Smooth muscle cell of the brain vasculature (primary cell): ENCODE measurements at places on chromosomes 16 and 17.

DNA sequence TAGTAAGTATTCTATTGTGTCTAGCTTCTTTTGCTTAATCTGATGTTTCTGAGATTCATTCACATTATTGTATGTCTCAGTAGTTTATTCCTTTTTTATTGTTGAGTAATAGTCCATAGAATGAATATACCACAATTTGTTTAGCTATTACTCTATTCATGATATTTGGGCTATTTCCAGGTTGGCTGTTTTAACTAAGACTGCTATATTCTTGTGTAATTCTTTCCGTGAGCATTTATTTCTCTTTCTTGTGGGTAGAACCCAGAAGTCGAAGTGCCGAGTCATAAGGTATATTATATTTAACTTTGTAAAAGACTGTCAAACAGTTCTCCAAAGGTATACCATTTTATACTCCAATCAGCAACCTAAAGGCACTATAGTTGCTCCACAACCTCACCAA, 160.8 kb downstream of the ANKFN1 start:
- DNase-seq, result no peak

DNA sequence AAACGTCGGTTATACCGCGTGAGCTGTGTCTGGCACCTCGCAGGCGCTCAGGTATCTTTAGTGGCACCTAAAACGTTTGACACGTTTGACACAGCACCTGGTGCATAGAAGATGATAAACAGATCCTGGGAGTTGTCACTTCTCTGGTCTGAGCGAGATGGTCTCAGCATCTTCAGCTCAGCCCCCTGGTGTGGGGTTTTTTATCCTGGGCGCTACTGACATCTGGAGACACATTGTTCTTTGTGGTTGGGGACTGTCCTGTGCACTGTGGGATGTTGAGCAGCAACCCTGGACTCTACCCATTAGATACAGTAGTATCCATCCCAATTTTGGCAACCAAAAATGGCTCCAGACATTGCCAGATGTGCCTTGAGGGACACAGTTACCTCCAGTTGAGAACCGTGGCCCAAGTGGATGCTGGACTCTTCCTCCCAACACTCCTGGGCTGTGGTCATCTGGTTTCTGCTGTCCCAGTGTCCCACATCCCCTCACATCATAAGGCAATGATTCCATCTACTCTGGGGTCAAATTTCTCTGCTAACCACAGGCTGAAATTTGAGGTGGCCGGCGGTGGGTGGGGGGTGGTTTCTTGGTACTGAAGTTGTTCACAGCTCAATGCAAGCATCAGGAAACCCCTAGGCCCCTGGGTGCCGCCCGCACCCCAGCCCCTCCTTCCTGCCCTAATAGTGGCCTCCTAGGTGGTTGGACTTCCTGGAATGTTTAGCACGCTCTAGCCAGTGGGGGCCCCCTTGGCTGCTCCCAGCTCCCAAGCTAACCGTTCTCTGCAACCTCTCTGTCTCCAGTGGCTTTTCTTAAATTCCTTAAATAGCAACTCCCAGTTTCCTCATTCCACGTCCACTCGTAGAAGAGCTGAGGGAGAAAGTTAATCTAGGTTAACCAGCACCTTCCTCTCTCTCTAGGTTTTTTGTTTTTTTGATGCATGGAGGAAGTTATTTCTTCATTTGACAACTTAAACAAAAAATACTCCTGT, 124.8 kb downstream of the ABCC1 start:
- DNase-seq, result peak; percentile 36

- DNase-seq, result no peak
Measured at GRCh38 chr17:43892647-43892952, 14.7 kb downstream of the MPP2 start.

GRCh38 chr17:19264681-19265080, 27.5 kb downstream of the EPN2 start:
- DNase-seq, result no peak

DNA sequence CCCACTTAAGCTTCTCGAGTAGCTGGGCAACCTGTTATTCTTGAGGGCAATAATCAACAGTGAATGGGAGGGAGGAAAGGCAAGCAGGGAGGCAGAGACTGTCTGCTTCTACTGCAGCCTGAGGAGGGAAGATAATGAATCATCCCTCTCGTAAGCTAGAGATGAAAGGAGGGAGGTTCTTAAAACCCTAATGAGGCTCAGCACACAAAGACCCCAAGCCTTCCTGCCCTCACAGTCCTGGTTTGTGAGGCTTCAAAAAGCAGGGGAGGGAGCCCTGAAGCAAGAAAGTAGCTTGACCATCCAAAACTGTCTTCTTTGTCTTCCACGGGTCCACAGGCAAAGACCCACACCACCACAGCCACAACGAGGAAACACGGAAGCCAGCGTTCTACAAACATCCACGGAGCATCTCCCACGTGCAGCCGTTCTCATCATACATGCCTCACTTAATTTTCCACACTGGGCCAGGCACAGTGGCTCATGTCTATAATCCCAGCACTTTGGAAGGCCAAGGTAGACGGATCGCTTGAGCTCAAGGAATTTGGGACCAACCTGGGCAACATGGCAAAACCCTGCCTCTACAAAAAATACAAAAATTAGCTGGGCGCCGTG, 1.8 kb downstream of the PIK3R5 start:
- DNase-seq, result no peak

DNA sequence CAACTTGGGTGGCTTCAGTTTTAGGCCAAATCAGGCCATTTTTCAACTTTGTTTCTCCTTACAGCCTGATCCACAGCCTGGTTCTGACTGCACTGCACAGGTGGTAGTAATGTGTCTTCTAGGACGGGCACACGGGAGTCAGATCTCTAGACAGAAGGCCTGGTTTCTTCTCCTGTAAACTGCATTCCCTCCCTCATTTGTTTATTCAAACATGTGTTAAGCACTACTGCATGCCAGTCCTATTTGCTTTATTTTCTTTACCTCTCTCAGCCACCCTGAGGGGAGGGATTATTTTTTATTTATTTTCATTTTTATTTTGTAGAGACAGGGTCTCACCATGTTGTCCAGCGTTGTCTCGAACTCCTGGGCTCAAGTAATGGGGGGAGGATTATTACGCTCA, 6.3 kb upstream of the KSR1 start:
- no peak for DNase-seq

DNA sequence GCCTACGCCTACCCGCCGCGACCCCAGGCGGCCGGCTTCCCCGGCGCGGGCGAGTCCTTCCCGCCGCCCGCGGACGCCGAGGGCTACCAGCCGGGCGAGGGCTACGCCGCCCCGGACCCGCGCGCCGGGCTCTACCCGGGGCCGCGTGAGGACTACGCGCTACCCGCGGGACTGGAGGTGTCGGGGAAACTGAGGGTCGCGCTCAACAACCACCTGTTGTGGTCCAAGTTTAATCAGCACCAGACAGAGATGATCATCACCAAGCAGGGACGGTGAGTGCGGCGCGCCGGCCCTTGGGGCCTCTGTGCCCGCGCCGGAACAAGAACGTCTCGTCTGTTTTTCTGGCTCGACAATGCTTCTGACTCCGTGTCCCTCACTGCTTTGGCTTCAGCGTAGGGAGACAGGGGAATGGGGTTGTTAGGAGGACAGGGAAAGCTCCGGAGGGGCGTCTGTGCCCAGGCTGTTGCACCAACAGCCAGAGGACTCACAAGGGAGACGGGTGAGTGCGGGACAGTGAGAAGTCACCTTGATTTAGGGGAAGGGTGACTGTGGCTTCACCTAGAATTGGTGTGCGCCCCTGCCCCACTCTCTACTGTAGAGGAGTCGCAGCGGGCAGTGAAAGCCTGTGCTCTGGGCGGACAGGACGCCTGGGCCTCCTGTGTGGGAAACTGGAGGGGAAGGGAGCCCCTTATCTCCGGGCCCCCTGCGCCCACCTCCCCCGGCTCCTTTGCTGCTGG, 806 bp downstream of the TBX21 start:
- DNase-seq, result no peak

GRCh38 chr16:10156099-10156498, 26.1 kb downstream of the GRIN2A start:
- no peak for DNase-seq
